ENCODE measurements at places on chromosomes 7 and 10.

- no peak for DNase-seq
These were observed 8.6 kb downstream of the GJD4 start for GRCh38 chr10:35613597-35614226.

GRCh38 chr7:42167206-42167605 lies 69.8 kb downstream of the GLI3 start:
- no peak for DNase-seq

DNA sequence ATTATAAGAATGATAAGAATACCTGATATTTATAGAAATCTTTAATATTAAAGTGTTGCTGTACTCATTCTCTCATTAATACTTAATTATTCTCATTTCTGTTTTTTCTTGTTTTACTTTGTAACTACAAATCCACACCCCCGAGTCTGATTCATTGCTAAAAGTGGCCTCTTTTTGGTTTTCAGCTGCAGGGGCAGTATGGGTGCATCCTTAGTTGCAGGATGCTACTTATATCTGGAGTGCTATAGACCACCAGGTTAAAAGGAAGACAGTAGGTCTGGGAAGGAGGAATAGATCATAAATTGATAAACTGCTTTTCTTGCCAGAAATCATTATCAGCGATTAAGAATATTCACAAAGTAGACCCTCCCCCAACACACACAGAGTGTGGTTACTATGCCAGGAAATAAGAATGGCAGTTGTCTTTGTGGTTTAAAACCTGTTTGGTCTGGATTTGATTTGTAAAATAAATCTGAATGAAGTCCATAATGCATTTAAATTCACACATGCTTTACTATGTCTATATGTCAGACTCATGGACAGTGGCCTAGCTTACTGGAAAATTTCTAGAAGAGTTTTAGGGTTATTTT lies 96.5 kb downstream of the NRF1 start:
- DNase-seq, result no peak

DNA sequence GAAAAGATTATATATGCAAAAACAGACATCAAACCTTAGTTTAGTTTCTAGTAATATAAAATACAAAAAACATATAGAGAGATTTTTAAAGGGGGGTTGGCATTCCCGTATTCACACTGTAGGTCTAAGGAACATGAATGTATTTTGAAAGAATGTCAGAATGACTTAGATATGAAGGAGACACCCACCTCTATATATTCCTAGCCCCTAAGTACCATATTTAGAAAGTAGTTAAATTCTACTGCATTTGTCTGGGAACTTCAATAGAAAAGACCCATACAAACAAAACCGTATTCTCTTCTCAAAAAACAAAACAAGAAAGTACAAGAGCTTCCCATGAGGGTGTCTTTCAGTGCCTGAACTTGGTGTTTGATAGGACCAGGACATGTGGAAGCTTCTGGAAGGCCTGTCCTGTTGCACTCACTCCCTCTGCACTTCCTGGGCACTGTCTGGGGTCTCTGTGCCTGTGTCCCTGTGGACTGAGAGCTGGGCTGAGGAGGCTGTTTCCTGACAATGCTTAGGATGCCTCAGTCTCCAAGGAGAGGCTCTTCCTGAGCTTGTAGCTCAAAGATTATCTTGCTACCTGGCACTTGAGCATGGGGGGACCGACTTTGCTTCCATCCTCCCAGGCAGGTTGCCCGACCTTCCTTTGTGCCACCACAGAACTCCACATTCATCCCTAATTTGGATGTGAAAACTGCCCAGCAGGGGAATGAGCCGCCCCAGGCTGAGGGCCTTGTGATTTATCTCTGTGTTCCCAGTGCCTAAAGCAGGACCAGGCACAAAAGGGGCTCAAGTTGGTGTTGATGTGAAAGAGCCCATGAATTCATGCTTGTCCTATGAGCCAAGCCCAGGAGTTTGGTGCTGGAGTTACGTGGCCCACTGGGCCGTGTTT lies 44.4 kb upstream of the KLF6 start:
- DNase-seq, result no peak

GRCh38 chr10:36057731-36058130 lies 415.6 kb upstream of the FZD8 start:
- DNase-seq, result no peak

DNA sequence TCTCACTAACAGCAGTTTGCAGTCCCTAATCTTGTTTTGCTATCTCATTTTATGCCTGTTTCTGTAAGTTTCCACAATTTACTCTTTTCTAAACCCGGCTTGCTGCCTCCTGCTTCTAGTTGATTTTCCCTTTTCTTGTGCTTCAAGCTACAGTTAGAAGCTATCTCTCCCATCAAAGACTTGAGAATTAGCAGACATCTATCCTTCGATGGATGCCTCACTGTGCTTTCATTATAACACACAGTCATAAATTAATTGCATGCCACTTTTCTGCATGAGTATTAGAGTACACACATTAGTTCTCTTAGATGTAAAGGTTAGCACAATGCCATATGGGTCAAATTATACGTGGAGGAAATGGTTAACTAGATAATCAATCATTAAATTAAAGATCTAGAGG lies 48.7 kb downstream of the SEMA3A start:
- DNase-seq, result no peak

- no peak for DNase-seq
These were observed 50.9 kb downstream of the TFAM start for GRCh38 chr10:58436071-58436470.

All from MG63 (cell line).